NCI-H2081 (cell line): ENCODE measurements at places on chromosomes 13 and 19.

- DNase-seq = no peak
These were observed 50.1 kb upstream of the SLC15A1 start for GRCh38 chr13:98802559-98802958.

GRCh38 chr19:38877781-38878574, at the start of gene RINL:
Gene RINL, minus strand, starts transcription at chr19:38878275. Its CDS starts 1,533 bp downstream, at chr19:38876742.
- peak; percentile 91 for DNase-seq

GRCh38 chr13:26599860-26600259, 42.4 kb downstream of the WASF3 start:
- DNase-seq = peak; percentile 37

DNA sequence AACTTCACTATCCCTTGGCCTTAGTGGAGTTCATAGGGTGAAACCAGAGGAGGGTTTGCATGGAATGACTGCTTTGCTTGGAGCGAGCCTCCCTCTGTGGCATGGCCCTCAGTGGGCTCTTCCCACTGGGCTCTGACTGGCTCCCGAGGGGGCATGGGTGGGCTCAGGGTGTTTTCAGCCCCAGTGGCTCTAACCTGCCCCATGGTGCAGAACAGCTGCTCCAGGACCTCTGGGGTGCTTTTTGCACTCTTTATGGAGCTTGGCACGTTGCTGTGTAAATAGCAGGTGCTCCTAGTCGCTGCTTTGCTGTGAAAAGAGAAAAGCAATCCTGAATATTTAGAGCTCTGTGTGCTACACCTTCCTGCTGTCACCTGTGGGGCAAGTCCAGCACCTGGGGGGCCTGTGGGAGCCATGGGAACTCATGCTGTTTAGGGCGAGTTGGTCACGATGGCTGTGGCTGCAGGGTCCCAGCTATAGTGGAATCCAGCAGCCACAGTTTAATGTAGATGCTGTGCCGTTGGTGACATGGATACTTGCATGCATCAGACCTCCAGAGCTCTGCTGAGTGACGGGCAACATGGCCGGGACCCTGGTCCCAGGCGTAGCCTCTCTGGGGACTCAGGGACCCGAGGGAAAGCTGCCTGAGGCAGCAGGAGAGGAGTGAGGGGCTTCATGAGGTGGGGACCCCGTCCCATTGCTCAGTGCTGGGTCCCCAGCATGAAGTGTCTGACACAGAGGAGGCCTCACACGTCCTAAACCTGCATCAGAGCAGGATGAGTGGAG, 14.3 kb upstream of the MCF2L start:
- peak; percentile 14 for DNase-seq

DNA sequence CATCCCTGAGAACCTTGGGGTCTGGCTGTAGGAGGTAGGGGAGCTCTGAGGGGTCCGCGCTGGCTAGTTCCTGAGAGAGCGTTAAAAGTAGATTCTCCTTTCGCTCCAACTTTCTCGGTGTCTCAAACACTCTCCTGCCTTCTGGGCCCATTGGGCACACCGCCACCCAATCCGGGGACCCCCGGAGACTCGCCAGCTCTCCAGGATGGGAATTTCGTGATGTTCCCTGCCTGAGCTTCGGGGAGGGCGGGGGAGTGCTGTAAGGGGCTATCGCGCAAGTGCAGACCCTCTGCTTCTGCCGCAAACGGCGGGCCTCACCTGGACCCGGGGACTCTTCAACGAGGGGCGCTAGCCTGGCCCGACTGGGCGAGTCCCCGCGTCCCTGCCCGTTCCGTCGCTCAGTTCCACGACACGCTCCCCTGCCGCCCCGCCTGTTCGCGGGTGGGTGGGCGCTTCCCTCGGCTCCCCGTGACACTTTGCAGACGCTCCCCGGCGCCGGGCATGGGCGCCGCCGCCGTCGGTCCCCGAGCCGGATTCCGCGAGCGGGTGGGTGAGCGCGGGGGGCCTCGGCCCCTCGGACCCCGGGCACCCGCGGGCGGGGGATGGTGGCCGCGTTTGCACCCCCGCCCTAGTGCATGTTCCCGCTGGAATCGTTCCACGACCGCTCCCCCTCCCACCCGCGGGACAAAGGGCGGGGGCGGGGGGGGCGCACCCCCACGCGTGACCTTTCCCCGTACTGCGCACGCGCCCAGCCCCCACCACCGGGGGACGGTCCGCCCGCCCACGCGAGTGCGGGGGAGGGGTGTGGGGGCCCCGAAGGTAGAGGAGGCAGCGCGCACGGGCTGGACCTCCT, at the start of gene CCDC106:
TSS of gene CCDC106 (plus strand) at position 481 of the 853 bp plus-strand sequence. CDS start 835 bp downstream, outside the sequence.
- peak; percentile 83 for DNase-seq

- peak; percentile 5 for DNase-seq
These were observed 332.2 kb downstream of the MYO16 start for GRCh38 chr13:108961542-108962125.

- no peak for DNase-seq
These were observed 412.9 kb downstream of the DIAPH3 start for GRCh38 chr13:59750860-59751259.

- no peak for DNase-seq
These were observed 55.8 kb downstream of the VAV1 start for GRCh38 chr19:6828306-6828697.

DNA sequence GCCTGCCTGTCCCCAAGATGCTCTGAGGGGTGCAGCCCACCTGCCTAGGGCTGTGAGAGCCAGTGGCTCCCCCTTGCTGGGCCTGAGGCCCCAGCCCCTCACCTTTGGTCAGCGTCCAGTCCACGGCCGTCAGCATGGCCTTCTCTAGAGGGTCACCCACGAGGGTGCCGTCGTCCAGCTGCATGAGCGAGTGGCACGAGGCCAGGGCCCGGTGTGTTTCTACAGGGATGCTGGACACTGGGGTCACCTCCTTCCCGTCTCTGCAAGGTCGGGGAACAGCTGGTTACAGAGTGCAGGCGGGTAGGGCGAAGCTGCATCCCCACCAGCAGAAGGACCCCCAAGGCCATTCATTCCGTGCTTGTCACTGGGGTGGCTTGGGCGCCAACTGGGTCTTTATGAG, 9.0 kb downstream of the ATP13A1 start:
- DNase-seq = no peak

- no peak for DNase-seq
These were observed 53.0 kb downstream of the NLRP12 start for GRCh38 chr19:53771144-53771543.

GRCh38 chr13:90455067-90455466, 892.4 kb upstream of the MIR17HG start:
- no peak for DNase-seq

- no peak for DNase-seq
These were observed 131.5 kb downstream of the IER2 start for GRCh38 chr19:13281567-13282291.

GRCh38 chr19:47228937-47229675, 1.9 kb downstream of the BBC3 start:
- DNase-seq = no peak

DNA sequence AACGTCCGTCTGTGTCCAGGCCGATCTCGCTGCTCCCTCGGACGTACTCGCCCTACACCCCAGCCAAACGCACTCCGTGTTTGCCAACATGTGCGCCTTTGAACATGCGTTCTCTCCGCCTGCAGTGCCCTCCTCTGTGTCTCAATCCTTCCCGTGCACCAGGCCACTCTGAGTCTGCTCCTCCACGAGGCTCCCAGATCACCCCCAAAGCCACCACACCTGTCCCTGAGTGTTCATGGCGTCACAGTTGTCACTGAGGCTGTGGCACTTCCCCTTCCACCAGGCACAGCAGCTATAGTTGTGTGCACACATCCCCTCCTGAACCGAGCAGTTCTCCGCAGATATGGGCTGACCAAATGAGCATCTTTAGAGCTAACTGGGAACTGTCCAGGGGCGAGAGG, 35.6 kb downstream of the RASA3 start:
- DNase-seq = no peak

DNA sequence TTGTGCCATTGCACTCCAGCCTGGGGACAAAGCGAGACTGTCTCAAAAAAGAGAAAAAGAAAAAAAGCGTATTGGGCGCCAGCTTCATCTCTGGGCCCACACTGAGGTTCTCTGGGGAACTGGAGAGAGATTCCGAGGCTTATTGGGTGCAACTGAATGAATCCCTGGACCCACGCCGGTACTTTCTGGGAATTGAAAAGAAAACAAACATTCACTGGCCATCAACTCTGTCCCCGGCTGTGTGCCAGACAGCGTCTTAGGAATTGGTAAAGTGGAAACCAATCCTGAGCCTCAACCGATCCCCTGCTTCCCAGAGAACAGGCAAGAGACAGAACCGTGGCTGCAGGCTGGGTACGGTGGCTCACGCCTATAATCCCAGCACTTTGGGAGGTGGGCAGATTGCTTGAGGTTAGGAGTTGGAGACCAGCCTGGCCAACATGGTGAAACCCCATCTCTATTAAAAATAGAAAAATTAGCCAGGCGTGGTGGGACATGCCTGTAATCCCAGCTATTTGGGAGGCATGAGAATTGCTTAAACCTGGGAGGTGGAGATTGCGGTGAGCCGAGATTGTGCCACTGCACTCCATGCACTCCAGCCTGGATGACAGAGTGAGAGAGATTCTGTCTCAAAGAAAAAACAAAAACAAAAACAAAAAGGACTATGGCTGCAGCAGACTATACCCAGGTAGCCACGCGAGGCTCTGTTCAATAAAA, 8.6 kb downstream of the ANO8 start:
- DNase-seq = no peak

- no peak for DNase-seq
These were observed 112.7 kb downstream of the OLFM4 start for GRCh38 chr13:53141336-53141735.

GRCh38 chr13:44746690-44747089, 170.6 kb upstream of the TSC22D1 start:
- no peak for DNase-seq

DNA sequence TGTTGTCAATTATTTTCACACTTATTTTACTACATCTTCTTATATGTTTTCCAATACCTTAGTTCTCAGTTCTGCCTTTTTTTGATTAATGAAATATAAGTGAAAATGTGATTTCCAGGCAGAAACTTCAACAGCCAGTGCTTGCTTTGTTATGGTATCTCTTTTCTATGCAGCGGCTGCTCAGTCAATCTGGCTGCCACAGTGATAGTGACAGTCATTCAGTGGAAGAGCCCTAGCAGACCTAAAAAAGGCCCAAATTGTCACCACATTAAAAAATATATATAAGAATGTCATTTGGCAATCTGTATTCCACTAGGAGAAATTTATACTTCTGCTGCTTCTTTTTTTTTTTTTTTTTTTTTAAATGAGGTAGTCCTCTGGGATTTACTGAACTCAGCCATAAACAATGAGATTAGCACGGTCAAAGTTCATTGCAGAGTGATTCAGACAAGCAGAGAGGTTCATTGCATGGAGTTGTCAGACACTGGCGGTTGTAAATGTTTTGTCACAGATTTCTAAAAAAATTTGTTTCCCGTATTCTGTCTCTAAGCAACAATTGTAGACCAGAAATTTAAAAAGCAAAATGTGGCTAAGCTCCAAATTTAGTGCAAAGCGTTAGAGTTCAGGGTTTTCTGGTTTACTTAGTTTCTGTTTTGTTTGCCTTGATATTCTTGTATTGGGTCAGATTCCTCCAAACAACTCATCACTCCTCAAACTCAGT, 94.7 kb upstream of the PRR20A start:
- no peak for DNase-seq

- no peak for DNase-seq
These were observed 83.2 kb upstream of the IRS2 start for GRCh38 chr13:109869312-109870237.
